ENCODE measurements at places on chromosomes 4 and X. TPM values are rescaled to one million over a fixed set of nuclear protein-coding genes. Genes with fewer than 3 reads are reported as not detected.

Gene MAGEA4
- not detected for total RNA-seq

Gene H2BW2
- total RNA-seq: not detected

Gene IL13RA2
- not detected for total RNA-seq

Gene APBB2
- 27.1 TPM for total RNA-seq

Gene SSX1
- total RNA-seq: 0.13 TPM

Gene BEND4
- 0.03 TPM for total RNA-seq

Gene GAGE1
- total RNA-seq: not detected

Gene NDNF
- total RNA-seq: 0.10 TPM

Gene PNCK
- 2.3 TPM for total RNA-seq

Gene ASB5
- not detected for total RNA-seq

Gene DACH2
- 0.18 TPM for total RNA-seq

Gene TCEAL3
- 23.8 TPM for total RNA-seq

Gene CFAP99
- 0.33 TPM for total RNA-seq

Gene PSAPL1
- total RNA-seq: not detected

Gene TCEANC
- 0.92 TPM for total RNA-seq

Gene WWC2
- 80.3 TPM for total RNA-seq

Gene DCAF16
- total RNA-seq: 28.6 TPM

Gene NWD2
- total RNA-seq: not detected

Gene CT45A3
- total RNA-seq: not detected

Gene PCYT1B
- 0.03 TPM for total RNA-seq

Gene CACNA1F
- not detected for total RNA-seq

Gene TRMT2B
- 39.7 TPM for total RNA-seq
